Fibroblast of mammary gland (primary cell): ENCODE measurements at places on chromosomes 12 and 14.

- no peak for DNase-seq
Measured at GRCh38 chr12:91655966-91656365, 473.3 kb upstream of the DCN start.

- DNase-seq, result peak; percentile 83
Measured at GRCh38 chr14:65206448-65207096, 104.3 kb upstream of the MAX start.

DNA sequence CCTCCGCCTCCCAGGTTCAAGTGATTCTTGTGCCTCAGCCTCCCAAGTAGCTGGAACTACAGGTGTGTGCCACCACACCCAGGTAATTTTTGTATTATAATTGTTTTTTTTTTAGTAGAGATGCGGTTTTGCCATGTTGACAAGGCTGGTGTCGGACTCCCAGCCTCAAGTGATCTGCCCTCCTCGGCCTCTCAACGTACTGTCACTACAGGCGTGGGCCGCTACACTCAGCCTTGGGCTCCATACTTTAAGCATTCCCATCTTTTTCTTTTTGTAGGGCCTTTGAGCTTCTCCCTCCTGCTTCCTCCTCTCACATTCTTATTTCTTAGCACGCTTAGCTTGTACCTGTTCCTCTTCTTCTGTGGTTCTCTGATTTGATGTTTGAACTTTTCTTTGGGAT, 62.8 kb downstream of the SERPINA3 start:
- DNase-seq, result no peak

- DNase-seq, result peak; percentile 72
Measured at GRCh38 chr14:49882826-49883694, 9.8 kb upstream of the ARF6 start.

- peak; percentile 49 for DNase-seq
Measured at GRCh38 chr12:22625762-22626294, 857 bp downstream of the ETNK1 start.

DNA sequence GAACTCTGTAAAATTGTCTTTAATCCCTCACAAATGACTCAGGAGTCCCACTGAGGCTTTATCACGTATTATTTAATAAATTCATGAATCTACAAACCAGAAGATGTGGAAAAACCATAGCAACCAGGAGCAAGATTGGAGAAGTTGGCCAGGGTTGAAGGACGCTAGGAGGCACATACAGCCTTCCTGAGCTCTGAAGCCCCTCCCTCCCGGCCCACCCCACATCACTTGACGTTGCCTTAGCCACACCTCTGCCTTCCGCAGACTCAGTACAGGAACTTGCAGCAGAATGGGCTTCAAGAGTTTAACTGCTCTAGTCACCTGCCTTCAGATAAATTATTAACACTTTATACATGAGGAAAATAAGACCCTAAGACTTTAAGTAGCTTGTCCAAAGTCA, 33.9 kb downstream of the SLC35F4 start:
- DNase-seq, result peak; percentile 34

DNA sequence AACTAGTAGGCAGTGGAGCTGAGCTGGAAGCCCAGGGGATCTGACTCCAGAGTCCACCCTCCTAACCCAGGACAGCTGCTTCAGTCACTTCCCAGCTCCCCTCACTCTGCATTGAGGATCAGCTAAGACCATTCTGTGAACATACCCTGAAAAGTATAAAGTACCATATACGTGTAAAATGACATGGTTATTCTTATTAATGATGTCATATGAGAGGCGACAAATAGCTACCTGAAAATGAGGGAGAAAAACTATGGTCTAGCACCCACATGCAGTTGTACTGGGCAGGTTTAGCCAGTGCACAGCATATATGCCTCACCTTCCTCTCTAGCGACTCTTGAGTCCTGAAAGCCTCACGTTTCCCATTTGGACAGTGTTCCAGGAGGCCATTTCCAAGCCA, 461.9 kb downstream of the RAD51B start:
- DNase-seq, result no peak

DNA sequence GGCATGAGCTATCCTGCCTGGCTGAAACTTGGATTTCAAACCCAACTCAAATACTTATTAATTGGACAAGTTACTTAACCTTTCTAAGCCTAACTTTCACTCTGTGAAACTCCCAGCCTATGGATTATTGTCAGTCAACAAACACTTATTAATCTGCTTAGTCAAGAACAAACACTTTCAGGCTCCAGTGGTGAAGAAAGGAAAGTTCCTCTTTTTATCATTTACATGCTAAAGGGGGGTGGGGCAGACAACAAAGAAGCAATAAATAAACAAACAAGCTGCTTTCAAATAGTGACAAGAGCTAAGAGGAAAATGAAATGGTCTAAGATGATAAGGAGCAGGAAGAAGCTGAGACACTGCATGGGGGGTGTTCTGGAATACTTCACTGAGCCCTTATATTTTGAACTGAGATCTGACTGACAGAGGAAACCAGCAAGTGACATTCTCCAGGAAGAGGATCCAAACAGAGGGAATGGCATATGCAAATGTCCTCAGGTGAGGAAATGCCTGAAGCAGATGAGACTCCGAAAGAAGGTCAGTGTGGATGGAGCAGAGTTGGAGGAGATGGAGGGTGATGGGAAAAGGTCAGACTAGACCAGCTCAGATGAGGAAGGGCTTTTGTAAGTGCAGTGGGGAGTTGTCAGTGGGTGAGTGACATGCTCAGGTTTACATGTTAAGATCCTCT, 259.6 kb downstream of the ITPR2 start:
- DNase-seq, result no peak

DNA sequence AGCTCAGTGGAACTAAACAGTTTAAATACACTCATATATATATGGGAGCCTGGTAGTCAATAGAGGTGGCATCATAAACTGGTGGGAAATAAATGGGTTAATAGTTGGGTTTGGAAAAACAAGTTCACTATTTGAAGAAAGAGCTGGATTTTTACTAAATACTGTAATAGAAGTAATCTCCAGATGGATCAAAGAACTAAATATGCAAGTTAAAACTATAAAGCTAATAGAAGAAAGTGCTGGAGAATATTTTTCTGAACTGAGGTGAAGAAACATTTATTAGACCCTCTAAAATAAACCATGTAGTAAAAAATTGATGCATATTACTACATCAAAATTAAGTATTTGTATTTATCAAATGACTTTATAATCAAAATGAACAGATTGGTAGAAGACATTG, 38.8 kb downstream of the ATL1 start:
- DNase-seq, result no peak

DNA sequence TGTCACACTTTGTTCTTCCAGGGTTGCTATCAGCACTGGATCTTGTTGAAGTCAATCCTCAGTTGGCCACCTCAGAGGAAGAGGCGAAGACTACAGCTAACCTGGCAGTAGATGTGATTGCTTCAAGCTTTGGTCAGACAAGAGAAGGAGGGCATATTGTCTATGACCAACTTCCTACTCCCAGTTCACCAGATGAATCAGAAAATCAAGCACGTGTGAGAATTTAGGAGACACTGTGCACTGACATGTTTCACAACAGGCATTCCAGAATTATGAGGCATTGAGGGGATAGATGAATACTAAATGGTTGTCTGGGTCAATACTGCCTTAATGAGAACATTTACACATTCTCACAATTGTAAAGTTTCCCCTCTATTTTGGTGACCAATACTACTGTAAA, 23.7 kb downstream of the VTI1B start:
- DNase-seq, result peak; percentile 89

DNA sequence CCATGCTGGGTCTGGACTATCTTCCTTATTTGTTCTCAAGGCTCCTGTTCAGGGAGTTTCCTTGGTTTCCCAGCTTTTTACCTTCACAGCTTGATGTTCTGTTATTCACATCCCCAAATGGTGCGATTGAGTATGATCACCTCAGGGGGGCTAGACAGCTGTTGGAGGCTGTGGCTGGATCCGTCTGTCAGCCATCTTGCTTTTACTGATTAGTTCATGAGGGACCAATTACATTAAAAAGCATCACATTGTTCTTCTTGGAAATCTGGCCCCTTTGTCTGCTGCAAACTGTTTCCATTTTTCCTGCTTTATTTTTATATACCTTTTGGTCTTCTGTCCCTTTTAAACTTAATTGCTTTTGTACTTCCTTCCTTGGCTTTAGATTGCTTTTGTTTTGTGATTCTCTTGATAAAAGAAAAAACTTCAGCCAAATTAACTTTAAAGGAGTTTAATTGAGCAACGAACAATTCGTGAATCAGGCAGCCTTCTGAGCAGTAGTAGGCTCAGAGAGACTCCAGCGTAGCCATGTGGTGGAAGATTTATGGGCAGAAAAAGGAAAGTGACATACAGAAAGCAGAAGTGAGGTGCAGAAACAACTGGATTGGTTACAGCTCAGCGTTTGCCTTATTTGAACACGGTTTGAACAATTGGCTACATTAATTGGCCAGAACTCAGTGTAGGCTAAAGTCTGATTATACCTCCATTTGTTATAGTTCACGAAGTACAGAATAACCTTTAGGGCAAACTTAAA, 208.7 kb downstream of the AEBP2 start:
- peak; percentile 32 for DNase-seq

- peak; percentile 78 for DNase-seq
Measured at GRCh38 chr12:11778713-11779685, 129.5 kb downstream of the ETV6 start.

GRCh38 chr14:104117341-104118005, 20.9 kb upstream of the KIF26A start:
- DNase-seq, result no peak

GRCh38 chr12:66118240-66118891, 12.2 kb downstream of the LLPH start:
- peak; percentile 50 for DNase-seq

GRCh38 chr12:93089805-93090569, 160.9 kb upstream of the EEA1 start:
- DNase-seq, result peak; percentile 95

- DNase-seq, result no peak
Measured at GRCh38 chr14:63895510-63895909, 42.7 kb downstream of the SYNE2 start.

DNA sequence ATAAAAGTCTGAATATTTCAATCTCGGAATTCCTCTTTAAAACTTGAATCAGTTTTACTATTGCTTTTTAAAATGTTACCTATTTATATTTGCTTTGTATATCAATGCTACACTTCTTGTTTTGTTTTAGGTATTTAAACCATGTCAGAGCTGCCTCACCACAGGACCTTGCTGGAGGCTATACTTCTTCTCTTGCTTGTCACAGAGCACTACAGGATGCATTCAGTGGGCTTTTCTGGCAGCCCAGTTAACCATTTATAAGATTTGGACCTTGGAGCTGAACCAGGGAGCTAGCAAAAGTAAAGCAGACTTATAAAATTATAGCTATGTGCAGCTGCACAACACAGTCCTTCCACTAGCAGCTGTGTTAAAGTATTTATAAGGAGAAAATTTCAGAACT, 12.8 kb downstream of the TRMT5 start:
- DNase-seq, result no peak
